ENCODE measurements at places on chromosomes 11 and 22.

GRCh38 chr11:33635161-33635560, 65.5 kb downstream of the C11orf91 start:
- peak; percentile 92 for DNase-seq

DNA sequence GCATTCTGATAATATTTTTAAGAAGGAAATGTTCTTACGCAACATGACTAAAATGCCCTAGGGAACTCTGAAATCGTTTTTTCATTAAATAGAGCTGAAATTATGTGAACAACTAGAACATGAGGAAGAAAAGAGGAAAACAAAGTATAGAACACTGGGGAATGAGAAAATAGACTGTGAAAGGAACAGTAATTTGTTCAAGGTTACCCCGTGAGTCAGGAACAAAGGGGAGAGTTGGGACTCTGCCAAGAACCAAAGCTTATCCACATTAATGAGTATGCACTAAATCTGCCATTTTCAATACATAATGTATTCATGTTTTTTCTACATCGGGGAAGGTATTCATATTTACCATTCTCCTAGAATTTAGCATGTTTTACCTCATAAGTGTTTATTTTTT, 961.8 kb upstream of the CCDC90B start:
- peak; percentile 25 for DNase-seq

DNA sequence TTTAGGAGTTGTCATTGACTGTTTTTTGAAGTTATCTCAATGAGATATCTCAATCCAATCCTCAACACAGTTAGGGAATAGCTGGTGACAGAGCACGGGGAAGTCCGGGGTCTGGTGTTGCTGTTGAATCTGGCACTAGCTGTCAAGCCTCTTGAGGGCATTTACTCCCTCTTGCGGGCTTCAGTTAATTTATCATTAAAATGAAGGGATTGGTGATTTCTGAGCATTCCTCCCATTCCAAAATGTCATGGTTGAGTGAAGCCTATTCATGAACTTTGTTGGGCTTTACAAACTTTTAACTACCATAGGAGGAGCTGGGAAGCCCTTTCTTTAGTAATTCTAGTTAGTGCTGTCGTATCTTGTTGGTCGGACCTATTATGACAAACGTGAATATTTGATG, 40.2 kb downstream of the UVRAG start:
- no peak for DNase-seq

DNA sequence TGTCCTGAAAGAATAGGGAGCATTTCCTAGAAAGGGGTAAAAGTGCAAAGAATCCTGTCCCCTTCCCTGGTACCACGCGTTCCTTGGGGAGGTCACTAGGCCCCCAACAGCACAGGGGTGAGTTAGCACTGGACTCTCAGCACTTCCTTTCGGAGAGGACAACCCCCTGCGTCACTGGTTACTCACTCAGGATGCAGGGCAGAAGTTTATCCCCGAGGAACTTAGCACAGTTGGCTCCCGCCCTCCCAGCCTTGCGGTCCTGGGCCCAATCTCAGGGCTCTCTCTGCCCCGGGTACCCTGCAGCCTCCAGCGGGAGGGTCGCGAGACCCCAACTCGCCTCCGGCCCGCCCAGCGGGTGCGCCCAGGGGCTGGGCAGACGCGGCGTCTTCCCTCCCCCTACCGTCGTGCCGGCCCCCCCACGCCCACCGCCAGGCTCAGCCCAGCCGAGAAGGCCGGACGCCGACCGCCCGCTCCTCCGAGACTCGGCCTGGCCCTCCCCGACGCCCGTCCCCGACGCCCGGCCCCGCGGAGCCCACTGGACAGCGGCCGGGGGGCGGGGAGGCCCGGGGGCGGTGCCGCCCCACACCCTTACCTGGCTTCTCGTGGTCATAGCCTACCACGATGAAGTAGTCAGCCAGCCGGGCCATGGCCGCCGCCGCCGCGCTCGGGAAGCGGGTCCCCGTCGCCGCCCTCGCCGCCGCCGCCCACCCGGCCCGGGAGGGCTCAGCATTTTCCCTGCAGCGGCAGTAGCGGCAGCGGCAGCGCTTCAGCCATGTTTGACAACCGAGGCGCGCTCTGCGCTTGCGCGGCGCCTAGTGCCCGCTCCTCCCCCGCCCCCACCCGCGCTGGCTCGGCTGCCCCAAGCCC, at the start of gene SBF2:
Gene SBF2, minus strand, starts transcription at position 797 of the 867 bp plus-strand sequence. Its CDS starts 150 bp downstream, at position 647.
- peak; percentile 93 for DNase-seq

DNA sequence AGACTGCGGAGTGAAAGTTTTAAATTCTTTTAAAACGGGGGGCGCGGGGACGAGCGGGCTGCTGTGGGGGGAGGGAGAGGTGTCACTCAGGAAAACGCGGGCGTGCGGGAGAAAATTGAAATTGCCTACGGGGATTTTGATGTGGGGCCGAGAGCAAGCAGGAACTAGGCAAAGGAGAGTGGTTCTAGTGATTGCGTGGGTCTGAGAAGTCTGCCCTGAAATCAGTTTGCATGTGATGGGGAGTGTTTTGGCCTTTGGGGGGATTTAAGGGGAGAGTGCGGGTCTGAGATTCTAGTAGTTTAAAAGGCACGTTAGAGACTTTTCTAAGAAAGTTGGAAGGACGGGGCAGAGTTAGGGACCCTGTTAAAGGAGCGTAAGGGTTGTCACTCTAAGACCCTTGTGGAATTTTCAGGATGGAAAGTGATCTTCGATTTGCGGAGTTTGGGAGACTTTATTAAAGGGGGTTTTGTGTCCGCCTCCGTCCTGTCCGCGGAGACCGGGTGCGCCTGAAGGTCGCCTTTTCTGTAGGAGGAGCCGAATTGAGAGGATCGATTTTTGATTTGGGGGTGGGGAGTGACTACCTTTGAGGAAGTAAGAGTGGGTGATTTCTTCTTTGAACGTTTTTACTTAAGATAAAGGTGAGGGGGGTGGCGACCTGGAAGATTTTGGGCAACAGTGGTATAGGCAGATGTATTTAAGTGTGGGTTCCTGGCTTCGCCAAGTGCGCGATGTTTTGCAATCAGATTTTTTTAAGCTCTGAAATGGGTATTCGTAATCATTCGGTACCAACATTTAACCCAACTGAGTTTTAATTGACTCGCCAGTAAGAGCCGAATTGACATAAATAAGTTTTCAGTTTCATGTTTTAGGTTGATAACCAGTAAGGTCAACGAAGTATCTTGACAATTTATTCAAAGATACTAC, 1.1 kb downstream of the EED start:
- peak; percentile 18 for DNase-seq

GRCh38 chr11:94574193-94574961, 7.2 kb downstream of the PIWIL4 start:
- peak; percentile 60 for DNase-seq

GRCh38 chr11:120956710-120957495, 67.0 kb upstream of the TBCEL start:
- DNase-seq: no peak

GRCh38 chr11:75428281-75428724, 4.7 kb downstream of the KLHL35 start:
- peak; percentile 86 for DNase-seq

GRCh38 chr11:125224391-125225021, 60.0 kb downstream of the PKNOX2 start:
- peak; percentile 59 for DNase-seq

DNA sequence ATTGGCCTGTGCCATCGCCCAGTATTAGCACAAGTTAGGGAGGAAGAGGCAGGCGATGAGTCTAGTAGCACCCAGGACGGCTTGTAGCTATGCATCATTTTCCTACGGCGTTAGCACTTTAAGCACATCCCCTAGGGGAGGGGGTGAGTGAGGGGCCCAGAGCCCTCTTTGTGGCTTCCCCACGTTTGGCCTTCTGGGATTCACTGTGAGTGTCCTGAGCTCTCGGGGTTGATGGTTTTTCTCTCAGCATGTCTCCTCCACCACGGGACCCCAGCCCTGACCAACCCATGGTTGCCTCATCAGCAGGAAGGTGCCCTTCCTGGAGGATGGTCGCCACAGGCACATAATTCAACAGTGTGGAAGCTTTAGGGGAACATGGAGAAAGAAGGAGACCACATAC, 4.3 kb downstream of the TMEM25 start:
- no peak for DNase-seq

GRCh38 chr11:121452609-121453150, at the start of gene SORL1-AS1:
Gene SORL1-AS1 (minus strand): TSS chr11:121452967.
- DNase-seq: no peak

GRCh38 chr11:2138068-2138430, 1.1 kb downstream of the IGF2 start:
- no peak for DNase-seq

DNA sequence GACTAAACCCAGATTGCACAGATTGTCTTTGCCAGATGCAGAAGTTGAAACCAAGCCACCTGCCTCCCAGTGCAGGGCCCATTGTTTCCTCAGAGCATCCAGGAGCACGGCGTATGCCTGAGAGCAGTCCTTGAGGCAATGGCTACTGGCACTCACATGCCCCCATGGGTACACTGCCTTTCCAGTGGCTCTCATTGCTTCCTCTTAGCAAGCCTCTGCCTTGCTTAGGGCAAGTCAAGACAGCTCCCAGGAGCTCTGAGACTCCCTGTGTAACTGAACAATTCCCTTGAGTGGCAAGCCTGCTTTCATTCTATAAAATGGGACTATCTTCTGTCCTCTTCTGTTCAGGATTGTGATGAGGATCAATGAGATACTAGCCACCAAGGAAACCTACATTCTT, 4.1 kb downstream of the SYTL2 start:
- peak; percentile 12 for DNase-seq

- DNase-seq: no peak
Observed at GRCh38 chr11:128416976-128417375, 170.4 kb downstream of the ETS1 start.

GRCh38 chr11:3166268-3167142, 1.4 kb upstream of the OSBPL5 start:
- no peak for DNase-seq

- DNase-seq: no peak
Observed at GRCh38 chr22:46916886-46917770, 154.7 kb downstream of the TBC1D22A start.
